ENCODE measurements at places on chromosomes 3 and 15.
A peak's percentile ranks its signal among the peaks of the same experiment; 100 is the strongest.

GRCh38 chr3:14884665-14885064 is 62.7 kb upstream of the NR2C2 start:
- DNase-seq = no peak
- H3K27ac ChIP-seq = no peak overlapping the region
- H3K4me3 ChIP-seq = no peak overlapping the region
- 0 out of 2 replicates have a peak, but pooled peaks cover 5% of the 10 kb centered on the region for H3K4me1 ChIP-seq
- H3K36me3 ChIP-seq = no peaks in the 10 kb centered on the region
- H3K27me3 ChIP-seq = no peaks in the 10 kb centered on the region

DNA sequence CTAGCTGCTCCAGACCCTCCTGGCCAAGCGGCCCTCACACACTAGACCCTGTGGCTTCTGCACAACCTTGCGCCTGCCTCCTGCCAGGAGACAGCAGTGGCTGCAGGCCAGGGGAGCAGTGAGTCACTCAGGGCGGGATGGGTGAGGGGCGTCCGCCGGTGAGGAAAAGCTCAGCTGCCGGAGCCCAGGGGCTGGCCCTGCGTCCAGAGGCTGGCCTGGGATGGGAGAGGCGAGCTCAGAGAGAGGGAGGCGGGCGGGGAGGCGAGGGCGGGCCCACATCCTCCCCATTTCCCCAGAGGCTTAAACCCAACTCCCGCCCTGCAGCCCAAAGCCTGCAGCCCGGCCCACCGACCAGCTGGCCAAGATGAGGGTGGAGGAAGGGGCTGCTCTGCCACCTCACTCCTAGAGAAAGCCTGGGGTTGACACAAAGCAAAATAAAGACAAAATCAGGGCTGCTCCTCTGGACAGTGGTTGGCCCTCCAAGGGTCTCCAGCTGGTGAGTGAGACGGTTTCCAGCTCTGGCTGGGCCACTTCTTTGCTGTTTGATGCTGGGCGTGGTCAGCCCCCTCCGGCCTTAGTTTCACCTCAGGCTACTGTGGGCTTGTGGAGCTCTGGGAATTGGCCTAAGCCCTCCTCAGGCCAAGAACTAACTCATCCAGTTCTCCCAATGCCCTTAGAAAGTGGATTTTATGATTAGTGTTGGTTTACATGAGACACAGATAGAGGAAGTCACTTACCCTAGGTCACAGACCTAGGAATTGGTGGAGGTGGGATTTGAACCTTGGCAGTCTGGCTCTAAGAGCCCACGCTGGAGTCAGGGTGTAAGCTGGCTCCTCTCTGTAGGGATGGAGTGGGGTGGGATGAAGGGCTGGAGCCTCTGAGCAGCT is 50.6 kb downstream of the IQSEC1 start:
- no peak overlapping the region for H3K27ac ChIP-seq
- H3K4me3 ChIP-seq = no peak overlapping the region
- no peaks in the 10 kb centered on the region for H3K36me3 ChIP-seq

GRCh38 chr3:143973259-143974021 is 1.8 kb downstream of the DIPK2A start:
- DNase-seq = no peak
- H3K27ac ChIP-seq = no peak overlapping the region
- peak overlapping the region; percentile 97 for H3K4me3 ChIP-seq

DNA sequence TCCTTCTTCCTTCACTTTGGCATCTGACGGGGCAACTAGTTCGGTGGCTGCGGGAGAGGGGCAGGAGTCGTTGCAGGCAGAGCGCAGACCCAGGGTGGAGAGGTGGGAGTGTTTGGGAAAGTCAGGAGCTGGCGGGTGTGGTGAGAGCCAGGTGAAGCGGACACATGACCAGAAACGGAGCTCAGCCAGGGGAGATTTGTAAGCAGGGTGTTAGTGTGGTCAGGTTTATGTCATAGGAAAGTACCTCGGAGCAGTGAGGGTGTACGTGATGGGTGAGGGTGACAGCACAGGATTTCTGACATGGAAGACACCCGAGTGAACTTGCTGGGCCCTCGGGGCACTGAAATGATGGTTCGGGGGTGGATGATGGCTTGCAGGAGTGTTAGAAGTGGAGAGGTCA is 247.4 kb upstream of the TPM1 start:
- peaks cover 5% of the 10 kb centered on the region for H3K4me1 ChIP-seq
- no peaks in the 10 kb centered on the region for H3K27me3 ChIP-seq
- H3K4me3 ChIP-seq = no peak overlapping the region
- H3K27ac ChIP-seq = no peak overlapping the region
- no peaks in the 10 kb centered on the region for H3K36me3 ChIP-seq

DNA sequence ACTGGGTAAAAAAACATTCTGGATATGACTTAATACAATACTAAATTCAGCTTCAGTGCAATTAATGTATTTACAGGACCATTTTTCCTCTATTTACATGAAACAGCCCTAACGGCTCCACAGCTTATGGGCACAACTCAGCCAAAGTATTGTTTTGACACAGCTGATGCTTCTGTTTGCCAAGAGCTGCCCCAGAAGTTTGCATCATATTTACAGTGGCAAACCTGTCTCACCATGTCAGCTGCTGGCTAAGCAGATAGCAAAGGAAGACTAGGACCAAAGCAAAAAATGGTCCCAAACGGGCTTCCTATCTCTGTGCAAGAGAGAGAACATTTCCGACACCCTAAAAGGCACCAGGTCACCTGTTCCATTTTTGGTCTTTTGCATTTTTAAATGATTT is 94.5 kb downstream of the ADAMTS9 start:
- no peaks in the 10 kb centered on the region for H3K27me3 ChIP-seq
- H3K4me1 ChIP-seq = no peaks in the 10 kb centered on the region
- H3K4me3 ChIP-seq = no peak overlapping the region
- no peak overlapping the region for H3K27ac ChIP-seq

GRCh38 chr3:12265508-12265907 is 23.4 kb upstream of the PPARG start:
- no peak overlapping the region for H3K4me3 ChIP-seq
- H3K27ac ChIP-seq = no peak overlapping the region
- no peaks in the 10 kb centered on the region for H3K36me3 ChIP-seq
- no peak for DNase-seq
- no peaks in the 10 kb centered on the region for H3K4me1 ChIP-seq
- H3K27me3 ChIP-seq = no peaks in the 10 kb centered on the region

DNA sequence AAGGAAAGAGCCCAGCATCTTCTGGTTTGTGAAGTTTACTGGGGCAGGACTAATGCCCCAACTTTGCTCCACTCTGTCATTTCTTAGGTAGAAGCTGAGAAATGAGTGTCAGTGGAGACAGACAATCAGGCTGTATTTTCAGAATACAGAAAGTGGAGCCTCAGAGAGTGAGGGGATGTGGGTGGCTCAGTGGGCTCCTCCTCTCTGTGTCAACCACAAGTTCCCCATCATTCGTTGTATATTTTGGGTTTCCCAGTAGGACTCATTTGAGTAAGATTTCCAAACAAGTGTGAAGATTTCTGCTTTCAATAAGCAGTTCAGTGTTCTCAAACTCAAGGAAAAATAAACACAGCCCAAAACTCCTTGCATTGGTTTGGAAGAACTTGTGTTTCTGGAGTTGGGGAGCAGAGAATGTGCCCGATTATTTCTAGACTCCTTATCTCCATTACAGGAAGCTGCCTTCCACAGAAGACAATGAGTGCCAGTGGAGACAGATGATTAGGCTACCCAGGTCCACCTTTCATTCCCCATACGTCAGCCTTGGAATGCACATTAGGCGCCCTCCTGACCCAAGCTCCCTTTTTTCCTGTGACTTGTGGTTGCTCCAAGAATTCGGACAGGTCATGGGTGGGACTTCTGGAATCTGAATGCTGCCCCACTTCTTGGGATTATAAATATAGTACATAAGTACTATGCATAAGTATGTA is 792.1 kb upstream of the LMCD1 start:
- no peaks in the 10 kb centered on the region for H3K36me3 ChIP-seq
- no peaks in the 10 kb centered on the region for H3K27me3 ChIP-seq
- no peak overlapping the region for H3K4me3 ChIP-seq
- DNase-seq = no peak
- no peak overlapping the region for H3K27ac ChIP-seq

DNA sequence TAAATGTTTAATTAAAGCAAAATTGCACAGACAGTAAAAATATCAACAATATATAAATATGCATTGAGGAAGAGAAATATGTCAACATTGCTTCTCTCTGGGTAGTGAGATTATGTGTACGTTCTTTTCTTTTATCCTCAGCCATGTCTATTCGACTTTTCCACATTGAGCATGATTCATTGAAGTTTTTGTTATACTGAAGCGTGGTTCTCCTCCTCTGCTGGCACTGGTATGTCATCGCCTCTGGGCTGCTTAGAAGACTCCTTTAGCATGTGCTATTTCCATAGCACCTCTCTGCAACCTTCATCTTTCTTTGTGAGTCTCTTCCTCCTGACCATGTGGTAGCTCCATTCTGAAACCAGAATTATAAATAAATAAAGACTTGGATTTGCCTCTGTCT is 65.8 kb upstream of the AKAP13 start:
- H3K4me3 ChIP-seq = no peak overlapping the region
- H3K4me1 ChIP-seq = no peaks in the 10 kb centered on the region
- H3K36me3 ChIP-seq = no peaks in the 10 kb centered on the region
- no peak overlapping the region for H3K27ac ChIP-seq
- H3K27me3 ChIP-seq = no peaks in the 10 kb centered on the region
- no peak for DNase-seq

GRCh38 chr3:43453981-43454380 is 167.6 kb downstream of the SNRK start:
- no peaks in the 10 kb centered on the region for H3K4me1 ChIP-seq
- H3K27ac ChIP-seq = no peak overlapping the region

GRCh38 chr15:54829821-54830220 is 366.9 kb downstream of the RSL24D1 start:
- H3K4me3 ChIP-seq = no peak overlapping the region
- no peak for DNase-seq
- no peak overlapping the region for H3K27ac ChIP-seq
- H3K36me3 ChIP-seq = no peaks in the 10 kb centered on the region
- peaks cover 2% of the 10 kb centered on the region for H3K27me3 ChIP-seq

- DNase-seq = no peak
- no peaks in the 10 kb centered on the region for H3K27me3 ChIP-seq
- H3K4me1 ChIP-seq = no peaks in the 10 kb centered on the region
Measured at GRCh38 chr3:106421909-106422308, 553.1 kb upstream of the CBLB start.

- H3K4me3 ChIP-seq = no peak overlapping the region
- peaks cover 13% of the 10 kb centered on the region for H3K4me1 ChIP-seq
- DNase-seq = no peak
- H3K36me3 ChIP-seq = no peaks in the 10 kb centered on the region
- no peak overlapping the region for H3K27ac ChIP-seq
- no peaks in the 10 kb centered on the region for H3K27me3 ChIP-seq
Measured at GRCh38 chr3:141370065-141370533, 1.8 kb downstream of the ZBTB38 start.

DNA sequence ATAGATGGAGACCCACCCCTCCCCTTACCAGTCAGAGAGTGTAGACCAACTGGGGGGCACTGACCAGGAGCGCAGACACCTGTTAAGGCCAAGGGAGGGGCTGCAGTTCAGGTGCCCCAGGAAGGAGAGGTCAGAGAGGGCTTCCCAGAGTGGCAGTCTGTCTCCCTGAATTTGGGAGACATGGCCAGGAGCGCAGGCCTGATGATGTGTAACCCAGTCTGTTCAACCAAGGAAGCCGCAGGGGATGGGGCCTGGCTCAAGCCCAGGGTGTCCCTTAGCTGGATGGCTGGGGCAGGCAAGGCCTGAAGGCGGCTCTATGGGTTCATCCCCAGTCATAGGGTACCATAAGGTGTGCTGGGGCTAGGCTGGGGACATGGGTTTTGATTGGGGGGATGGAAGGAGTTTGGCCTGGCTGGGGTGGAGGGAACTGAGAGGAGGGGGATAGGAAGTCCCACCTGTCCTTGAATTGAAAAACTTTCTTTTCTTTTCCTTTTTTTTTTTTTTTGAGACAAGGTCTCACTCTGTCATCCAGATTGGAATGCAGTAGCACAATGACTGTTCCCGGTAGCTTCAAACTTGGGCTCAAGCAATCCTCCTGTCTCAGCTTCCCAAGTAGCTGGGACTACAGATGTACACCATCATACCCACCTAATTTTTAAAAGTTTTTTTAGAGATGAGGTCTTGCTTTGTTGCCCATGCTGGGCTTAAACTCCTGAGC is 75.7 kb downstream of the SMAD6 start:
- DNase-seq = no peak
- peaks cover 22% of the 10 kb centered on the region for H3K4me1 ChIP-seq
- no peaks in the 10 kb centered on the region for H3K27me3 ChIP-seq
- peaks cover 5% of the 10 kb centered on the region for H3K36me3 ChIP-seq
- no peak overlapping the region for H3K4me3 ChIP-seq

GRCh38 chr3:108062051-108062450 is 28.8 kb downstream of the CD47 start:
- peaks cover 2% of the 10 kb centered on the region for H3K4me1 ChIP-seq
- H3K27ac ChIP-seq = no peak overlapping the region

DNA sequence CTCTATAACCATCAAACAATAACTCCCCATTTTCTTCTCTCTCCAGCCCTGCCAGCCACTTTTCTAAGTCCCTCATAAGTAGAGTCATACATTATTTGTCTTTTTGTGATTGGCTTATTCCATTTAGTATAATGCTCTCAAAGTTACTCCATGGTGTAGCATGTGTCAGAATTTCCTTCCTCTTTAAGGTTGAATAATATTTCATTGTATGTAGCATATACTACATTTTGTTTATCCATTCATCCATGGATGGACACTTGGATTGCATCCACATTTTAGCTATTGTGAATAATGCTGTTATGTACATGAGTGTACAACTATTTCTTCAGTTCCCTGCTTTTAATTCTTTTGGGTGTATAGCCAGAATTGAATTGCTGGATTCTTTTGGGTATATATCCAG is 138.4 kb downstream of the ATG7 start:
- no peaks in the 10 kb centered on the region for H3K36me3 ChIP-seq
- H3K4me1 ChIP-seq = no peaks in the 10 kb centered on the region
- H3K4me3 ChIP-seq = no peak overlapping the region
- H3K27ac ChIP-seq = no peak overlapping the region

DNA sequence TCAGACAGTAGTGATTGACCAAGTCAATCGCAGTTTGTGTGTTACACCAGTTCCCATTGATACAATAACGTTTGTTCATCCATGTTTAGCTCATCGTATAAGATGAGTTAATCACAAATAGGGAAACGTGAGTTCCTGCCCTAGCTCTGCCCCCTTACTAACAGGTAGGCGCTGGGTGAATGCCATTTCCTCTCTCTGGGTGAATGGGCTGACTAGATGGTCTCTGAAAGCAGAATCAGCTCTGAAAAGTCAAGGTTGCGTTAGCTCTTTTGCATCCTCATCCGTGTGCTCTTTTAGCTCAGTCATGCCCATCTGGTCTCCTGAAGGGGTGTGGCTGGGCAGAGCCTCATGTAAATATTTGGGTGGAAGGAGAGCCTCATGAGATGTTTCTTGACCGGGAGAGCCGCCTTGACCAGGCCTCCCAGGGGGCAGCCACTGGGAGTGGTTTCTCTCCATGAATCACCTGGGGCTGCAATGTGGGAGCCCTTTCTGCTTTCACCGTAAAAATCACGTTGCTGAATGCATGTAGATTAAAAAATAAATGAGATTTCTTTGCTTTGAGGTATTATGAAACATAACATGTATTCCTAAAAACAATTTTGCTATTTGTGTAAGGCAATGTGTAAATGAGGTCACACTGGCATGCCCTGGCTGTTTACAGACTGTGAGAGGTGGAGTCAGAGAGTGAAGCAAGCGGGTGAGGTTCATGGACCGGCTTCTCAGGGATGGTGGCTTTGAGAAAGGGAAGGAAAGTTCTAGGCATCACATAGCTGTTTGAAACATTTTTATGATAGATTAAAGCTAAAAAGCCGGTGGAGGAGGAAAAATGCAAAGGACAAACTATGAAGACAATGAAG is 108.4 kb upstream of the RASGRP1 start:
- H3K36me3 ChIP-seq = no peaks in the 10 kb centered on the region
- H3K27me3 ChIP-seq = peaks cover under 1% of the 10 kb centered on the region
- DNase-seq = no peak
- no peak overlapping the region for H3K27ac ChIP-seq
- H3K4me1 ChIP-seq = peaks cover 4% of the 10 kb centered on the region
- H3K4me3 ChIP-seq = no peak overlapping the region

Measured in H1 (cell line).